ENCODE measurements at places on chromosomes 12 and 14.

- H3K36me3 ChIP-seq, result no peaks in the 10 kb centered on the region
- H3K27ac ChIP-seq, result no peak overlapping the region
- H3K27me3 ChIP-seq, result peaks cover 38% of the 10 kb centered on the region
- H3K4me3 ChIP-seq, result no peak overlapping the region
Measured at GRCh38 chr14:23916446-23916845, 37.1 kb upstream of the DHRS4 start.

DNA sequence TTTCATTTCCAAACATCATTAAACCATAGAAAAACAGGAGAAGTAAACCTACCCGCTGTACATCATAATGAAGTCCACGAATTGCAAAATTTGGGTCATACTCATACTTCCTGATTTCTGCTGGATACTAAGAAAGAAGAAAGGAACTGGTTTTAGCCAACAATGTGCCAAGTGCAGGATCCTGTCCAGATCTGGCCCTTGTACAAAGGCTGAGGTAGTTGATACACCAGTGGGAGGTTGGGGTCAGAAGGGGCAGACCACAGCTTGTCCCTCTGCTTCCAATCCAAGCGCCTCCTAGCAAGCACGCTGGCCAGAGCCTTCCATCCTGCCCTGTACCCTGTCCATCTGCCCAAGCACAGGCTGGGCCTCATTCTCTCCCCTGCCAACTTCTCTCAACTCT lies 34.2 kb downstream of the NT5DC3 start:
- H3K4me1 ChIP-seq, result peaks cover 44% of the 10 kb centered on the region
- peaks cover 5% of the 10 kb centered on the region for H3K36me3 ChIP-seq
- no peak overlapping the region for H3K27ac ChIP-seq

- H3K4me1 ChIP-seq, result no peaks in the 10 kb centered on the region
- H3K27ac ChIP-seq, result no peak overlapping the region
- no peak for DNase-seq
Measured at GRCh38 chr12:82723093-82723492, 36.4 kb downstream of the TMTC2 start.

DNA sequence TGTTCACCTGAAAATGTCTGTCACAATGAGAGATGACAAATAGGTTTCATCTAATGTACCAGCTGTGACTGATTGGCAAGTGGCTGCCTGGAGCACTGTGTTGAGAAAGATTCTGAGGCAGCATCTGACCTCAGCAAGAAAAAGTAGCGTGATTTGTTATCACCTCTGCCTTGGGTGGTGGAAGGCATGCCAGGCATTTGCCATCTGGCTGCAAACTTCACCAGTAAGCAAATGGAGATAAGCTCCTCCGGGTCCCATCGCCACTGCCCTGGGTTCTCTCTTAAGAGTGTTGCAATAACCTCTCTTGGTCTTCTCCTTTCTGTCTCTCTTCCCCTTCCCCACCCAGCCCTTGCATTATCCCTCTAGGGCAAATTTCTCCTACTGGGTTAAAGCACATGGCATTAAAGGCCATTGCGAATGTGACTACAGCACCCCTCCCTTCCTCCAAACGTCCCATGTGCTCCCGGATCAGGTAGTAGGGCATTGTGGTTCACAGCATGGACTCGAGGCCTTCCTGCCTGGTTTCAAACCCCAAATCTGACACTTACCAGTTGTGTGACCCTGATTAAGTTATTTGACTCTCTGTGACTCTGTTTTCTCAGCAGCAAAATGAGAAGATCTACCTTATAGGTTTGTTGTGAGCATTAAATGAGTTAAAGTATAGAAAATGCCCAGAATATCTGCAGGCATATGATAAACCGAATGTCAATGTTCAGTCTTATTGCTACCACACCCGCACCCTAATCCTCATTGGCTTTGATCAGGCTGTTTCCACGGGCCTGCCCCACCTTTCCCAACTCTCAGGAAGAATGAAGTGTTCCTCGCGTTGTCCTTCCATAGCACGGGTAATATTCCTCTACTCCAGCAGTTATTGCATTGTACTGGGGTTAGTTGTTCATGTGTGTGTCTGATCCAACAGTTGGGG lies 8.2 kb upstream of the LGALS3 start:
- no peak overlapping the region for H3K4me3 ChIP-seq
- peaks cover 7% of the 10 kb centered on the region for H3K27me3 ChIP-seq
- no peaks in the 10 kb centered on the region for H3K36me3 ChIP-seq
- H3K27ac ChIP-seq, result no peak overlapping the region

GRCh38 chr12:121796855-121797751 lies 3.6 kb upstream of the RHOF start:
- H3K4me3 ChIP-seq, result peak overlapping the region; percentile 81
- peaks cover 58% of the 10 kb centered on the region for H3K4me1 ChIP-seq
- H3K36me3 ChIP-seq, result peaks cover 18% of the 10 kb centered on the region

DNA sequence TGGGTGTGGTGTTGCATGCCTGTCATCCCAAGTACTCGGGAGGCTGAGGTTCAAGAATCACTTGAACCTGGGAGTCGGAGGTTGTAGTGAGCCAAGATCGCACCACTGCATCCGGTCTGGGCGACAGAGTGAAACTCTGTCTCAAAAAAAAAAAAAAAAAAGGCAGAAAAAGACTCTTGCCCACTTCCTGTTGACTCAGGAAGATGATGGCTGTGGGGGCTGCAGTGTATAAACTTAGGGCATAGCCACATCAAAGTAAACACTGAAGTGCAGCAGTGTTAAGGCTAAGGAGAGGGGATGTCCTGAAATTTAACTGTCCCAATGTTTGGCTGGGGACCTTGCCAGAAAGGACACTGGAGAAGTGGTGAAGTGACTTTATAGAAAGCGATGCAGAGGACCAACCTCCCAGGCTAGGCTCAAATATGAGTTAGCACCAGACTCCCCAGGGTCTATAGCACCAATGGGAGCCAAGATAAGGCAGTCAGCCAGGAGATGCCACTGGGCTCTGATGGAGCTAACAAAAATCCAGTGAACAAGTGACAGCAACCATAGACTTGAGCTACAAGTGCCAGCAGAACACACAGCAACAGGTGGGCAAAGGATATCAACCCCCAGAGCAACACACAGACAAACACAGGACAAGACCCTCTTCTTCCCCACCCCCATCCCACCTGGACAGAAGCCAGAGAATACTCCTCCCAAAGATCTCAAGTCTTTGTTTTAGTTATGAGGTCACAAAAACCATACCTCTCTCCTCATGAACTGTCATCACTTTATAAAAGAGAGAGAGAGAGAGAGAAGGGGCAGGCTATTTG lies 28.0 kb downstream of the NELL2 start:
- no peak overlapping the region for H3K4me3 ChIP-seq
- H3K27ac ChIP-seq, result peak overlapping the region; percentile 29
- H3K4me1 ChIP-seq, result peaks cover 26% of the 10 kb centered on the region
- DNase-seq, result no peak
- no peaks in the 10 kb centered on the region for H3K36me3 ChIP-seq

DNA sequence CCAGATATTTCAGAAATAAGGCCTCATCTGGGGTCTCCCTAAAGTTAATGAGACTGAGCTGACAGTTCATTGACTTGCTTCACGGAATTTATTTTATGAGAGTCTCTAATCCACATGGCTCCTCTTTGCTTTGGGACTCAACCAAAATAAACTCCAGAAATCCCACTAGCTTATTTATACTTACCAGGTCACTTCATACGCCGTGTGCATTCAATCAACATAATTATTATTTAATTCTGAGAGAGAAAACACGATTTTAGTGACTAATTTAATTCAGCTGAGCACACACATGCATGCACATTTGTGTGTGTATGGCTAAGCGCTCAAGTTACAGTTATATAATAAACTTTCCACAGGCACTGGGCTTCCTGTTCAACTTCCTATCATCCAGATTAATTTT lies 333.4 kb upstream of the CCDC196 start:
- no peaks in the 10 kb centered on the region for H3K27me3 ChIP-seq
- DNase-seq, result no peak
- H3K27ac ChIP-seq, result no peak overlapping the region
- no peaks in the 10 kb centered on the region for H3K36me3 ChIP-seq
- no peak overlapping the region for H3K4me3 ChIP-seq
- H3K4me1 ChIP-seq, result peaks cover 4% of the 10 kb centered on the region

DNA sequence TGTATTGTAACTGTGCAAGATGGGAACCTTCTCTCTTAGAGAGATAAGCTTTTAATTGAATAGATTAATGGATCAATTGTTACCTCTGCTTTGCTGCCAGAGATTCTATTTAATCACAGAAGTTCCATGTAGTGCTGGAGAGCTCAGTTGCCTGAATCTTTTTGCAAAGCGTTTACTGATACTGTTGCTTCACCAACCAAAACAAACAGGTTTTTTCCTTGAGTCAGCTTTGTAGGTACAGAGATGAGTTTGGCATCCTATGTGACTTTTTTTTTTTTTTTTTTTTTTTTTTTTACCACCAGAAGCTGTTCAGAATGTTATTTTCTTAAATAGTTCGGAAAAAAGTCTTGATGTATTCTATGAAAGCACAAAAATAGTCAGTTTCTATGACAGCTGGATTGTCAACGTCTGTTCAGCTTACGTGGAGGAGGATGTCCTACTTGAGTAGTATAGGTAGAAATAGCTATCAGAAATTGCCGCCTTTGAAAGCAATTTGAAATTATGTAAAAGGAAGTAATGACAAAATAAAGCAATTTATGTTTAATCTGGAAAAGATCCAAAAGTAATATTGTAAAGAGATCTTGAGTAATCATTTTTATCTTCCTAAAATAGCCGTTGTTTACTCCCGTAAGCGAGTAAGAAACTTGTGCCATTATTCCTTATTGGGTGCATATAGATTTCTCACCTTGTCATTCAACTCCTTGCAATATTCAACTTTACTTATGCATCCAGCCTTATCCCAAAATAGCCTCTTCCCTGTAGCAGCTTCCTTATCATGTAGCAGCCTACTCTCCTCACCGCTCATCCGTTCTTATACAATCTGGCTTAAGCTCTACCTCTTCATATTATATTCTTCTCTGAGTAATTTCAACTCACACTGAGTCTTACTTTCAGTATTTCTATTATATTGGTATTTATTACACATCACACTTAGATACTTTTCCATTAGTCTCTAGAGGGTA lies 5.2 kb downstream of the LRRK2 start:
- H3K4me1 ChIP-seq, result peaks cover 7% of the 10 kb centered on the region
- peaks cover 17% of the 10 kb centered on the region for H3K27me3 ChIP-seq
- H3K4me3 ChIP-seq, result no peak overlapping the region
- DNase-seq, result no peak
- no peaks in the 10 kb centered on the region for H3K36me3 ChIP-seq

- no peaks in the 10 kb centered on the region for H3K4me1 ChIP-seq
- H3K27ac ChIP-seq, result no peak overlapping the region
- no peak for DNase-seq
- no peaks in the 10 kb centered on the region for H3K36me3 ChIP-seq
- H3K4me3 ChIP-seq, result no peak overlapping the region
Measured at GRCh38 chr12:20097626-20098025, 270.7 kb upstream of the PDE3A start.

- no peaks in the 10 kb centered on the region for H3K27me3 ChIP-seq
- no peaks in the 10 kb centered on the region for H3K4me1 ChIP-seq
- DNase-seq, result no peak
- no peak overlapping the region for H3K27ac ChIP-seq
- H3K36me3 ChIP-seq, result peaks cover 3% of the 10 kb centered on the region
Measured at GRCh38 chr14:73696466-73697400, 17.5 kb downstream of the PNMA1 start.

- no peaks in the 10 kb centered on the region for H3K4me1 ChIP-seq
- H3K27ac ChIP-seq, result no peak overlapping the region
- no peak overlapping the region for H3K4me3 ChIP-seq
- no peak for DNase-seq
Measured at GRCh38 chr12:74455429-74455828, 82.2 kb upstream of the ATXN7L3B start.

- peaks cover 4% of the 10 kb centered on the region for H3K36me3 ChIP-seq
- H3K4me3 ChIP-seq, result no peak overlapping the region
- no peaks in the 10 kb centered on the region for H3K27me3 ChIP-seq
- no peak for DNase-seq
- no peak overlapping the region for H3K27ac ChIP-seq
- H3K4me1 ChIP-seq, result no peaks in the 10 kb centered on the region
Measured at GRCh38 chr12:26428420-26428819, 233.0 kb downstream of the SSPN start.

GRCh38 chr12:93347054-93347785 lies 30.5 kb upstream of the NUDT4 start:
- H3K27ac ChIP-seq, result no peak overlapping the region
- no peak overlapping the region for H3K4me3 ChIP-seq
- H3K4me1 ChIP-seq, result peaks cover 21% of the 10 kb centered on the region
- no peaks in the 10 kb centered on the region for H3K27me3 ChIP-seq
- no peak for DNase-seq

DNA sequence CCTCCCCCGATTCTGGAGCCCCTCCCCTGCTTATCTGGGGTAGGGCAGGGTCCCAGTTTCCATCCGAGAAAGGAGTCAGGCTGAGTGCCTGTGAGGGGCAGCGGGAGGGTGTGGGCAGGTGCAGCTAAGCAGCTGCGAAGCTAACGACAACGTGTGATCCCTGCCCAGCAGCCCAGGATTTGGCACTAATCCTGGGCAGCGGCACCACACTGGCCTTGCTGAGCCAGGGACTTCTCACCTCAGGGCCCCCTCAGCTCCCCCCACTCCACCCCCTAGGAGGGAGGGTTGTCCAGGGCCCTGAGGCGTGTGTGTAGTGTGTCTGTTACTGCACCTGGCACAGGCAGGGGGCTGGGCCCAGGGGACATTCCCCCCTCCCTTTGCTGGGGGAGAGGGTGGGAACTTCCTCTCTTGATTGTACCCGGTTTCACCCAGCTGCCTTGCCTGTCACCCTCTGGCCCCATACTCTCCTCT lies 1.8 kb downstream of the SMIM41 start:
- no peak overlapping the region for H3K4me3 ChIP-seq
- no peak for DNase-seq
- peaks cover 3% of the 10 kb centered on the region for H3K27me3 ChIP-seq
- peaks cover 5% of the 10 kb centered on the region for H3K36me3 ChIP-seq
- peaks cover 18% of the 10 kb centered on the region for H3K4me1 ChIP-seq

- DNase-seq, result no peak
- no peak overlapping the region for H3K4me3 ChIP-seq
- H3K36me3 ChIP-seq, result peaks cover 5% of the 10 kb centered on the region
- H3K27ac ChIP-seq, result peak overlapping the region; percentile 62
- no peaks in the 10 kb centered on the region for H3K4me1 ChIP-seq
Measured at GRCh38 chr12:132836795-132837331, 8.2 kb upstream of the GOLGA3 start.

GRCh38 chr12:96146747-96147146 lies 47.4 kb upstream of the ELK3 start:
- no peaks in the 10 kb centered on the region for H3K36me3 ChIP-seq
- no peak overlapping the region for H3K27ac ChIP-seq
- DNase-seq, result no peak
- H3K27me3 ChIP-seq, result no peaks in the 10 kb centered on the region

DNA sequence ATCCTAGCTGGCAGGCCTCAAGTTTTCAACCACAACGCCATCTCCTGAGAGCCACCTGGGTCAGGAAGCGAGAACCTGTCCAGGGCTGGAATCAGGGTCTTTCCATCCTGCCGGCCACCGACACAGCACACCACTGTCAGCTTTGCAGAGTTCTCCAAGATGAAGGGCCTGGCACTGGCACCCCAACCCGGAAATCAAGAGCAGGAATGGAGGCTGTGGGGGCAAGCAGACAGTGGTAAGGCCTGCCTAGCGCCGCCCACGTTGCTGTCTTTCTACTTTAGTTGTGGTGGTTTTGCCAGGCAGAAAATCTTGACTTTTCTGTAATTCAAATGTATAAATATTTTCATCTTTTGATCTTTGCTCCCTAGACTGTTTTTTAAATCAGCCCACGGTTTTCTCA lies 90.7 kb downstream of the ITPK1 start:
- H3K36me3 ChIP-seq, result peaks cover 2% of the 10 kb centered on the region
- DNase-seq, result no peak
- H3K4me3 ChIP-seq, result no peak overlapping the region

Measured in neural crest cell (in vitro differentiated cells).